ENCODE measurements at places on chromosomes 5 and 9.

- DNase-seq, result no peak
Observed at GRCh38 chr9:12846035-12846434, 71.2 kb downstream of the LURAP1L start.

- no peak for DNase-seq
Observed at GRCh38 chr5:174307656-174308271, 262.3 kb downstream of the NSG2 start.

DNA sequence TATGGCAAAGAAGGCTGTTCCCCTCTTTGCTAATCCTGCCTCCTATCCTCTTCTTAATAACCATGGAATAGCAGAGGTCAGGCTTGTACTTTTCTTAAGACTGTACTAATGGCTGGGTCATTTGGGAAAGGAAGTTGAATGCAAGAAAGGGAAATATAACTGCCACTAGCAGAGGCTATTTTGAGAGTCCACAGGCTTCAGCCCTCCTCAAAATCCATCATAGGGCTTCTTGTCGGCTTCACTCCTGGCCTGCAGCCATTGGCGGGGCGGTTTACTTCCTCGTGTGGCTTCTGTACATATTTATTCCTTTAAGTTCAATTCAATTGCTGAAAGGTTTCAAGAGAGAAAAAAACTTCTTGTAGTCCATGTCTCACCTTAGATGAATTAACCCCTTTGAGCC, 2.8 kb upstream of the PARP8 start:
- DNase-seq, result no peak

DNA sequence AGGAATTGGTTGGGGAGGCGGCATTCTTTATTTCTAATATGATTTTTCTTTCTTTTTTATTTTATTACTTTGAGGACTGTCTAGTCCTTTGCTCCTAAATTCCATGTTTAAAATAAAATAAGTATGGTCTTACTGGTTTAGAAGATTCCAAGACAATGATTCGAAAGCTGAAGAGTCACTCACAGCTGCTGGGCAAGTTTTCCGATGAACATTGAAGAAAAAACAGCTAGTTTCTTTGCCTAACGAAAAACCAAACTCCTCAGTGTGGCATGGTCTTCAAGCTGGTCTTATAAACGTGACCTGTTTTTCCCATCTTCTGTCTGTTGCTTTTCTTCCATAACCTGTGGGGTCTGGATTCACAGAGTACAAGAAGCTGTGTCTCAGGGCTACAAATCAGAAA, 25.1 kb downstream of the ZNF474 start:
- DNase-seq, result no peak

GRCh38 chr9:2163231-2163885, 148.2 kb downstream of the SMARCA2 start:
- no peak for DNase-seq

GRCh38 chr5:54177058-54177457, 133.3 kb downstream of the ARL15 start:
- no peak for DNase-seq

DNA sequence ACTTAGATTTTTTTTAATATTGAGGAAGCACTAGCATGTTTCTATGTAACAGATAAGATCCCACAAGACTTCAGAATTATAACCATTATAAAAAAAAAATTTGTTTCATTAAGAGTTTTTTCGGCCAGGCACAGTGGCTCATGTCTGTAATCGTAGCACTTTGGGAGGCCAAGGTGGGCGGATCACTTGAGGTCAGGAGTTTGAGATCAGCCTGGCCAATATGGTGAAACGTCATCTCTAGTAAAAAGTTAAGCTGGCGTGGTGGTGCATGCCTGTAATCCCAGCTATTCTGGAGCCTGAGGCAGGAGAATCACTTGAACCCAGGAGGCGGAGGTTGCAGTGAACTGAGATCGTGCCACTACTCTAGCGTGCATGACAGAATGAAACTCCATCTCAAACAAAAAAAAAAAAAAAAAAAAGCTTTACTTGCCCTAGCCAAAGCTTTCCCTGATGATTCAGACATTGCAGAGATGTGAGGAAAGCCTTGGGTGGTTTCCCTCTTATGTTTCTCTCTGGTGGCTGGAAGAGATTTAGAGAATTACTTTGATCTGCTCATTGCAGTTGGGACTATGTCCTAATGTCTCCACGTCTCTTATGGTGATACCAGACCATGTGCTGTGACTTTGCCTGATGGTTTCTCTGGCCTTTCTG, 65.4 kb downstream of the EGFLAM start:
- no peak for DNase-seq

DNA sequence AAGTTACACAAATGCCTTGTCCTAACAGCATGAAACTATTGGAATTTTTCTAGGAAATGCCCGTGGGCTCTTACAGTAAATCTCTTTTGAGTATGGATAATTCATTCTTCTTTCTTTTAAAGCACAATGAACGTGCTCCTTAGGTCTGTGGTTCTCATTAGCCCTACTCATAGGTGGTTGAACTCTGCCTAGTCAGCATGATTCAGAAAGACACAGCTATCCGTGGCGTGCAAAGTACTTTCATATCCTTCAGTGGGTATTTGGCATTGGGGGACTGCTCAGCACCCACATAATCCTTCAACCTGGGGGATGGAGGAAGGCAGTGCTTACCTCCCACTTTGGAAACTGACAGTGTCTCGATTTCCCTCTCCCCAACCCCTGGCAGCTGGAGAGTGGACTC, 462.0 kb upstream of the CLINT1 start:
- DNase-seq, result no peak

DNA sequence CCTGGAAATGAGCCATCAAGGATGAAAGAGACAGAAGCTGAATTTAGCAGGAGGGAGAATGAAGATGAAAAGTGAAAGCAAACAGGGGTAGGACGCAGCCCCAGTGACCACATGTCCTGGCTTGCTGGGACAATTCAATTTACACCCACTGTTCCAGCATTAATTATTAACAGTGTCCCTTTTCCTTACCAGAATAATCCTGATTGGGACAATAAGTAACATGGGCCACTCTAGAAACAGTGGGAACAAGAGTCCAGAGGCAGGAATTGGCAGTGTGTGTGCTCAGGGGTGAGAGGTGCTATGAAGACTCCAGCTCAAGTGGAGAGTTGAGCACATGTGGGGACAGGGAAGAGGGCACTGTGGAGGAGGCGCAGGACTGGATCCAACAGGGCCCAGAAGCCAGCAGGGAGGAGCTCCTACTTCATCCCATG, 147.1 kb downstream of the C5orf15 start:
- DNase-seq, result no peak

- peak; percentile 76 for DNase-seq
Observed at GRCh38 chr5:134100283-134101091, 14.0 kb upstream of the TCF7 start.

GRCh38 chr5:160618286-160618685, 196.6 kb downstream of the PTTG1 start:
- DNase-seq, result no peak

DNA sequence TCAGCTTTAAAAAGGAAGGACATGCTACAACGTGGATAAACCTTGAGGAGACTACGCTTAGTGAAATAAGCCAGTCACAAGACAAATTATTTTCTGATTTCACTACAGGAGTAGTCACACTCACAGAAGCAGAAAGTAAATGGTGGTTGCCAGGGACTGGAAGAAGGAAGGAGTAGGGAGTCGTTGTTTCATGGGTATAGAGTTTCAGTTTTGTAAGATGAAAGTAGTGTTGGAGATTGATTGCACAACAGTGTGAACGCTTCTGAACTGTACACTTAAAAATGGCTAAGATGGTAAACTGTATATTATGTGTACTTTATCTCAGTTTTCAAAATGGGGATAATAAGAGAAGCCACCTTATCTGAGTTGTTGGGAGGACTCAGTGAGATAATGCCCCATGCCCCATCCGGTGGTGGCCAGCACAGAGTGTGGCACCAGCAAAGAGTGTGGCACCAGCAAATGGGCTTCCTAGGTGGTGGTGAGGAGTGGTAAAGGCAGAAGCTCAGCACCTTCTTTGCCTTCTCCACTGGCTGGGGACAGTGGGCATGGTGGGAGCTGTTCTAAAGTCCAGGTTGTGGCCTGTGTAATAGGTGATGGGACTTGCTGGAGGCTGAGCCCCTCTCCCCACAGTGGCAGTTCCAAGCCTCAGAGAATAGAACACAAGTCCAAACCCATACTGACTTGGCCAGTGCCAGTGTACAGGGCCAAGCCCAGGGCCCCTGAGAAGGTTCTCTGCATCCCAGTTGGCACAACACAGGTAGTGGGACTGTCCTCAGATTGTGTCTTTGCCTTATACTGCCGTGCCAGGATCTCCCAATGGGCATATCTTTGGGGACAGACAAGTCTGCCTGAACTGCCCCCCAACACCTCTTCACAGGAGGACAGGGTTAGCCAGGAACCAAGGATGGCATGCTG, 4.4 kb downstream of the SLC22A4 start:
- no peak for DNase-seq

DNA sequence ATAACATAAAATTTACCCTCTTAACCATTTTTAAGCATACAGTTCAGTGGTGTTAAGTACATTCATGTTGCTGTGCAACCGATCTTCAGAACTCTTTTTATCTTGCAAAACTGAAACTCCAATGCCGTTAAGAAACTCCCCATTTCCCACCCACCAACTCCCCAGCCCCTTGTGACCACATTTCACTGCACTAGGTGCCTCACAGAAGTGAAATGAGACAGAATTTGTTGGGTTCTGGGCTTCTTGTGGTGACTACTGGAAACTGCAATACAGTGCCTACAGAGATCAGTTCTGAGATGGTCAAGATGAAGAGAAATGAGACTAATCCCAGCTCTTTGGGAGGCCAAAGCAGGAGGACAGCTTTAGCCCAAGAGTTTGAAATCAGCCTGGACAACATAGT, 202.1 kb upstream of the SLC30A5 start:
- DNase-seq, result no peak

GRCh38 chr5:163938595-163938994, 433.2 kb downstream of the MAT2B start:
- no peak for DNase-seq

- DNase-seq, result no peak
Observed at GRCh38 chr9:79759460-79759859, 187.7 kb downstream of the TLE4 start.

DNA sequence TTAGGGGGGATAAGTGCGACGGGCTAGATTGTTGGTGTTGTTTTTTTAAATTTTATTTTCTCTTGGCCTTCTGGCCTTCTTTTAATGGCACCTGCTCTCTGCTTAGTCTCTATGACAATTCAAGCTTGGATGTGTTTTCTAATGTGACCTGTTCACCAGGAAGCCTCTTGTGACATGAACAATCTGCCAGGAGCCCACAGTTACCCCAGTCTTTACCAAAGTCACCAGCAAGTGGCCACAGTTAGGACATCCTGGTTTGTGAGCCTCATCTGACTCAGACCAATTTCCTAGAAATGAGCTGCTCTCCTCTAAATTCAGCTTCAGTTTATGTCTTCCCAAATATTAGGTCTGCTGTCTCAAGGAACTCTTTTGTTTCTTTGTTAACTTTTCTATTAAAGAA, 135.8 kb downstream of the TLE4 start:
- no peak for DNase-seq

GRCh38 chr5:120545007-120545406, 80.9 kb downstream of the PRR16 start:
- no peak for DNase-seq

- DNase-seq, result no peak
Observed at GRCh38 chr9:134367791-134368490, 41.7 kb downstream of the RXRA start.

DNA sequence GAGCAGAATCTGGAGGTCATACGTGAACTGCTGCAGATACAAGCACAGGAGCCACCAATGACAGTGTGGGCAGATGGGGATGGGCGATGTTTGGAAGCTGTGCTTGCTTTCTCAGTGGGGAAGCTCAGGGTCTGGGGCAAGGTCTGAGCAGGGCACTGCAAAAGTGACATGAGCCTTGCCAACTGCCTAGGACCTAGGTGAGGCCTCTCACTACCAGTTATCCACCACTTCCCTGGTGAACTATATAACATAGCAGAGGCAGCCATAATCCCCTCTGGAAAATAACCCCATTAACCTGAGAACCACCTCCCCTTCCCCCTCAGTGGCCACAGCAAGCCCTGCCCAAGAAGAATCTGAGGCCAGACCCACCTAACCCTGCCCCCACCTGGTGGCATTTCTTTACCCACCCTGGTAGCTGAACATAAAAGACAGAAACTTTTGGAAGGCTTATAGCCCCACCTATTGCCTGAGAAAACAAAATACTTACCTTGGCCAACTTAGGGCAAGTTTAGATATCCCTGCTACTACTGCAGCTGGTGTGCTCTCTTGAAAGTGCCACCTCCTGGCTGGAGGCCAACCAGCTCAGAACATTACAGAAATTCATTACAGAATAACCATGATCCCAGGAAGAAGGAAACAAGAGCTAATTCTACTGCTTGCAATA, 18.8 kb upstream of the SPEF2 start:
- no peak for DNase-seq

GRCh38 chr9:35826071-35826701, 2.3 kb downstream of the FAM221B start:
- DNase-seq, result peak; percentile 59

GRCh38 chr5:149441986-149442385, 62.9 kb upstream of the IL17B start:
- DNase-seq, result no peak

GRCh38 chr5:80745490-80745889, 90.7 kb upstream of the DHFR start:
- DNase-seq, result no peak

GRCh38 chr5:122053181-122054109, 24.6 kb downstream of the LOX start:
- no peak for DNase-seq

DNA sequence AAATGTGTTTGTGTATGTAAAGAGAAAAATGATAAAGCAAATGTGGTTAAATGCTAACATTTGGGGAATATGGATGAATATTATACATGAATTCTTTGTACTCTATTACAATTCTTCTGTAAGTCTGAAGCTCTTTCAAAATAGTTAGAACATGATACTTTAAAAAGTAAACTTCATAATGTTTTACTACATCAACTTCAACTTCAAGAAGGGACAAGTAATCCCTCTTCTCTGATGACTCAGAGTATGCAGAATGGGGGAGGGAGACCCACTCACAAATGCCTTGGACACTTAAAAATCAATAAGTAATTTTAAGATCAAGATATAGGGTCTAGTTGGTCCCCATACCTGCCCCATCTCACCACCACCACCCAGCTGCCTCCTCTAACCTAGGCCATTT, 162.4 kb downstream of the ESM1 start:
- no peak for DNase-seq

- DNase-seq, result no peak
Observed at GRCh38 chr5:156386976-156387375, 60.0 kb downstream of the SGCD start.

GRCh38 chr5:163580516-163580915, 75.1 kb downstream of the MAT2B start:
- no peak for DNase-seq

Measured in CD4-positive, alpha-beta memory T cell (primary cell).